SK-N-SH treated with all-trans-retinoic acid at 6 μM for 48 hours (cell line): ENCODE measurements at places on chromosomes 6 and 20.

- peak; percentile 71 for ATAC-seq
Observed at GRCh38 chr6:89610149-89610642, 28.4 kb downstream of the LYRM2 start.

DNA sequence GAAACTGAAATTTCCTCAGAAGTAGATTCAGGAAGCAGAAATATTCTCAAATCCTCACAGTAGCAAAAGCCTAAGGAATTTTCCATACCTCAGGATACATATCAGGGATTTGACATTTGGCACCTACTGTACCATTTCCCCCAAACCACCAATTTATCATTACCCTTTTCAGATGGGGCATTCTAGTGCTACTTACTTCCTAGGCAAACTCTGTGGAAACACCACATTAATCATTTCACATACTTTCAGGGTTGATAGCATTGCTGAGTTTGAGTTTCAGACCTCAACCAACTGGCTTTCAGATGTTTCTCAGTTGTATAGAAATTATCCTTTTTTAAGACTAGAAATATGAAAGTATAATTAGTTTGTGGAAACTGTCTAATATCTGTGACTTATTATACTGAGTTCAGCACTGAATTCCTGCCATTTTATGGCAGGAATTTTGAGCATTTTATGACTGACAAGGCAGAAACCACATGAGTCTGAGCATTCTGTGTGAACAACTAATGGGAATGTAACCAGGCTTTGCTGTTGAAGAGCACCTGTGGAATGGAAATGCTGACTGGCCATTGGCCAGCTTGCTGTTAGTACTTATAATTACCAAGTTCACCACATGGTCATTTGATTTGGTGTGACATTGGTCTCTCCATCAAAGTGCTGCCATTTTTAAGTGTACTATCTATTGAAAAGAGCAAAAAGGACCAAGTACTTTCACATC is 35.1 kb upstream of the IRAK1BP1 start:
- ATAC-seq: no peak; the same call in 2 of the 3 replicates

GRCh38 chr6:37801605-37801940 is 18.0 kb upstream of the ZFAND3 start:
- ATAC-seq: no peak

GRCh38 chr6:143689852-143690251 is 12.1 kb downstream of the PHACTR2 start:
- ATAC-seq: no peak

GRCh38 chr6:148175550-148176188 is 167.0 kb upstream of the SASH1 start:
- ATAC-seq: no peak

DNA sequence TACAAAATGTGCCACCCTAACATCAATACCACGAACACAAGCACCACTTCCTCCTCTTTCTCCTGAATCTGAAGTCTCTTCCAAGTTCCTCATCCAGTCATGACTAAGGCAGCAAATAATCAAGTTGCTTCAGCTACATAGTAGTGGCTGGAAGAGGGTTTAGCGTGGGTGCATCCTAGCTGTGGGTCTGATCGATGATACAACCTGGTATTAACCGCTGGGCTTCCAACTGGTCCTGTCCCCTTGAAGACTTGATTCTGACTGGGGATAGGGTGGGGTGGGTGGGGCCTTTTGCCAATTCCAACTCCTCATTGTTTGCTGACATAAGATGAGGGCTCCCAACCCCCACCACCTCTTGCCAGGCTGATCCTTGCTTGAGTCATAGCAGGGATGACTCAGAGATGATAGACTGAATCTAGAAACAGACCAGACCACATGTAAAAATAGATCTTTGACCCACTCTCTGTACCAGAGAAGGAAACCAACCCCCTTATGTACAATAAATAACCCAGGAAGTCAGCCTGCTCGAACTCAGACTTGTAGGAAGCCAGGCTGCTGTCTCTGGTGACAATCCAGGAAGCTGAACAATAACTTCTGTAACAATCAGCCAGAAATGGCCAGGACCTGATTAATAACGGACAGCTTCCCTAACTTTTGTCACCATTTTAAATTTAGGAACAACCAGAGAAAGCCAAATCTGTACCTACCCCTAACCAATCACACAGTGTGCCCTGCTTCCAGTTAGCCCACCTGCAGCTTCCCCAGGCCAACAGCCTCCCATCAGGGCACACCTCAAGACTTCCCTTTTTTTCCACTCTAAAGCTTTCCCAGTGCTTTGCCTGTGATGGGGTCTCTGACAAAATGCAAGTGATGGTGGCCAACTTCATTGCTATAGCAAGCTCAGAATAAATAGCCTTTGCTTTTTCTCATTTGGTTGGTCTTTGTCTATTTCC is 68.9 kb upstream of the FAM184A start:
- peak; percentile 85 for ATAC-seq

DNA sequence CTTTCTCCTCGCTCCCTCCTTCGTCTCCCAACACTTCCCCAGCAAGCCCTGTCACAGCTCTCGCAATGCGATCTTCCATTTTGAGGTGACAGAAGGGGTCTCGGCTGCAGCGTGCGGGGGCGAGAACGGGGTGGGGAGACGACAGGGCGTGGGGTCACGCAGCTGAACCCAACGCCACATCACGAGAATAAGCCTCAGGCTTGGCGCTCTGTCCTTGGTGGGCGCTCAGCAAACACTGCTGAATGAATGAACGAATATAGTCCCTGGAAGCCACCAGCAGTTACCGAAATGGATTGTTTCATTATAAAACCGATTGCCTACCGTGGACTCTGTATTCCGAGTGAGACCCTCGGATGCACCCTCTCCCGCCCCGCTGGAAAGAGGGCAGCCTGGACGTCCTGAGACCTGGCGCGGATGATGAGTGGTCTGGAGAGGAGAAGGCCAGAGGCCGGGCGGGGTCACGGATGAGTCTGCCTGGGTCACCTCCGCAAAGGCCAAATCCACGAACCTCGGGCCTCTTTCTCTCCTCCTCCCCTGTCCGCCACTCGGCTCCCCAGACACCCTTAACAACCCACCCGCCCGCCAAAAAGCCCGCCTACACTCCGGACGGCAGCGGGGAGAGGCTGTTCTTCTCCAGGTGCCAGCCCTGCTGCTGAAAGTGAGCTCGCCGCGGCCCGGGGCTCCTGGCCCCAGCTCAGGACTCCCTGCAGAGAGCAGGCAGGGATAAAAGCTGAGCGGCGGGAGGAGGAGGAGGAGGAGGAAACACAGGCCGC is 3.7 kb downstream of the NRN1 start:
- peak; percentile 21 for ATAC-seq

DNA sequence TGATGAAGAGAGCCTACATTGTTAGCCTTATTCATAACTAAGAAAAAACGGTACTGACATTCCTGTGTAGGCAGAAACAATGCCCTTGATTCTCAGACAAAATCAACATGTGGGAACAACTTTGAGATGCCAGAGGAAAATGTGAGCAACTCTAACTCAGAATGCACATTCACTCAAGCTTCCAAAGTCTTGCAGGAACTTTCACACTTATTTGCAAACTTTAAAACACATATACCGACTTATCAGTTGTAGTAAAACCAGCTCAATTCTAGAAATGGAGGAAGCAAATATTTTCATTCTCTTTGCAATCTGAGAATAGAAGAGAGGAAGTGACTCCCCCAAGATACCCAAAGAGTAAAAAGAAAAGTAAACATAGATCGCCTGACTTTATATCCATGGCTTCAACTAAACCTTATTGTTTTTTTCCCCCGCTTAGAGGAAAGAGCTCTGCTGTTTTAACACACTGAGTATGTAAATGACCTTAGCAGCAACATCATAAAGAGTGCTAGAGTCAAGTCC is 117.6 kb downstream of the EPB41L2 start:
- no peak for ATAC-seq

- ATAC-seq: no peak
Observed at GRCh38 chr6:148837941-148838340, 91.1 kb downstream of the UST start.

- ATAC-seq: no peak
Observed at GRCh38 chr20:50409495-50409894, 100.7 kb upstream of the PTPN1 start.
